ENCODE measurements at places on chromosomes 16 and 17.

- DNase-seq, result no peak
These were observed 6.6 kb upstream of the EFCAB13 start for GRCh38 chr17:47317119-47317518.

- peak; percentile 20 for DNase-seq
These were observed 9.4 kb upstream of the ENGASE start for GRCh38 chr17:79065105-79065670.

DNA sequence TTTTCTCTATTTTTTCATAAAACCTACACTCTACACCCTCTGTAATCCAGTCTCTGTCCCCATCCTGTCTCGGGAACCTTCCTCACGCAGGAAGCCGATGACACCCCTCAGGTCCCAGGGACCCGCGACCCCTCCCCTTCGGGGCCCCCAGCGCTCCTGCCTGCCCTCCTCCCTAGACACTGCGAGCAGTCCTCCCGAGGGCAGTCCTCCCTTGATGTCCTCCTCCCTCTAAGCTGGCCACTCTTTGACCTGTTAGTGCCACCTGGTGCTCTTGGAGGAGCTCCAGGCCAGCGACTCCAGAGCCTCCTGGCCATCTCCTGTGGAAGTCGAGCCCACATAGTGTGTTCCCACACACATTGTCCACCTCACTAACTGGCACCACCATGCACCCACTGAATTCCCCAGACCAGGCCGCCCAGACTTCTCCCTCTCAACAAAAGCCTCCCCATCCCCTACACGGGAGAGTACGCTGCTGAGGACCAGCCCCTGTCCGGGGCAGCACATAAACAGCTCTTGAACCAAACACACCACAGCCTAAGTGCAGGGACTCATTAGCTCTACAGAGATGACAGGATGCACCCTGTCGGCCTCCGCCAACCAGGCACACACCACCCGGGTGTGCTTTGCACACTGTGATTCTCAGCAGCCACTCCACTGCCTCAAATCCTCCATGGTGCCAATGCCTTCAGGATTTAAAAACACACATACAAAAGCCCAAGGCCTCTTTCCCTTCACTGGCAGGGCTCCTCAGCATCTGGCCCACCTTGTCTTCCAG is 9.3 kb downstream of the OSBPL7 start:
- no peak for DNase-seq

- DNase-seq, result no peak
These were observed 4.7 kb upstream of the ZNF500 start for GRCh38 chr16:4771646-4772045.

- DNase-seq, result no peak
These were observed 13.6 kb downstream of the G6PC3 start for GRCh38 chr17:44084131-44084538.

GRCh38 chr17:28038802-28039201 is 3.7 kb upstream of the NLK start:
- no peak for DNase-seq

DNA sequence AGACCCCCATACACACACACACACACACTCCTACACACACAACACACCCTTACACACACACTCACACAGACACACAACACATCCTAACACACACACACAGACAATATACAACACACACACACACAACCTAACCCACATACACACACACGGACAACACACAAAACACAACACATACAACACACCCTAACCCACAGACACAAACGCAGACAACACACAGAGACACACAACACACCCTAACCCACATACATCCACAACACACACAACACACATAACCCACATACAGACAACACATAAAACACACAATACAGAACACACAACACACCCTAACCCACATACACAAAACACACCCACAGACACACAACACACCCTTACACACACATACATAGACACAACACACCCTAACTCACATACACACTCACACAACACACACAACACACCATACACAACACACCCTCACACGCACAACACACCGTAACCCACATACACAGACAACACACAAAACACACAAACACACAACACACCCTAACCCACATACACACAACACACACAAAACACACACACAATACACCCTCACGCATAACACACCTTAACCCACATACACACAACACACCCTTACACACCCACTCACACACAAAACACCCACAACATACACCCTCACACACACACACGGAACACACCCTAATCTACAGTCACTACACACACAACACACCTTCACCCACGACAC is 4.4 kb downstream of the ASGR1 start:
- no peak for DNase-seq

- no peak for DNase-seq
These were observed 126.8 kb downstream of the ZFHX3 start for GRCh38 chr16:72921106-72921505.

GRCh38 chr16:56042416-56042815 is 148.9 kb upstream of the GNAO1 start:
- no peak for DNase-seq

DNA sequence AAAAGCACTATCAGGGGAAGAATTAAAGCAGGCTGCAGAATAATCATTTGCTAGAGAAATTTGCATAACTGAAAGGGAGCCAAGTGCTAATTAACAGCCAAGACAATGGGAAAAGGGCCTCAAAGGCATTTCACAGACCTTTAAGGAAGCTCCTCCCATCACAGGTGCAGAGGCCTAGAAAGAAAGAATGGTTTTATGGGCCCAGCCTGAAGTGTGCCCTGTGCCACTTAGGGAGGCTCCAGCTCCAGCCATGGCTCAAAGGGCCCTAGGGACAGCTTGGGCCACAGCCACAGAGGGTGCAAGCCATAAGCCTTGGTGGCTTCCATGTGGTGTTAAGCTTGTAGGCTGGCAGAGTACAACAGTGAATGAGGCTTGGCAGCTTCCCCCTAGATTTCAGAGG is 50.1 kb downstream of the RNF112 start:
- no peak for DNase-seq

DNA sequence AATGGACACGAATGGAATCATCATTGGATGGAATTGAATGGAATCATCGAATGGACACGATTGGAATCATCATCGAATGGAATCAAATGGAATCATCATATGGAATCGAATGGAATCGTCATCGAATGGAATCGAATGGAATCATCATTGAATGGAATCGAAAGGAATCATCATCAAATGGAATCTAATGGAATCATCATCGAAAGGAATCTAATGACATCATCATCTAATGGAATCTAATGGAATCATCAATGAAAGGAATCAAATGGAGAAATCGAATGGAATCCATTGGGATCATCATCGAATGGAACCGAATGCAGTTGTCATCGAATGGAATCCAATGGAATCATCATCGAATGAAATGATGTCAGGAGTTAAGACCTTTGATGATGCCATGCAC is 154.9 kb downstream of the SHCBP1 start:
- DNase-seq, result no peak

- no peak for DNase-seq
These were observed 574 bp downstream of the MPP3 start for GRCh38 chr17:43832168-43832975.

DNA sequence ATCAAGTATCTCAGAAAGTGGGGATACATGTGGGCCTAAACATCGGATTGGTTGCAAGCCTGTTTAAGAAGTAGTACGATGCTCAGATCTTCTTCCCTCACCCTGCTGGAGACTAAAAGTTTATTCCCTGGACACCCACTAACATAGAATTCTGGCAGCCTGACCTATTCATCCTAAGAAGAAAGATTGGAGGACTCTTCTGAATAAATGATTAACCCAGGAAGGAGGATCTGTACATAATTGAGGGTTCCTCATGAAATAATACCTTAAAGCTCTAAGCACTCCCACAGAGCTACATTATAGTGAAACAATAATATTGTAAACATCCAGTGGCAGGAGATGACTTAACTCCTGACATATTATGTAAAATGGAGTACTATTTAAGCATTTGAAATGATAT is 111.7 kb downstream of the NLK start:
- no peak for DNase-seq

DNA sequence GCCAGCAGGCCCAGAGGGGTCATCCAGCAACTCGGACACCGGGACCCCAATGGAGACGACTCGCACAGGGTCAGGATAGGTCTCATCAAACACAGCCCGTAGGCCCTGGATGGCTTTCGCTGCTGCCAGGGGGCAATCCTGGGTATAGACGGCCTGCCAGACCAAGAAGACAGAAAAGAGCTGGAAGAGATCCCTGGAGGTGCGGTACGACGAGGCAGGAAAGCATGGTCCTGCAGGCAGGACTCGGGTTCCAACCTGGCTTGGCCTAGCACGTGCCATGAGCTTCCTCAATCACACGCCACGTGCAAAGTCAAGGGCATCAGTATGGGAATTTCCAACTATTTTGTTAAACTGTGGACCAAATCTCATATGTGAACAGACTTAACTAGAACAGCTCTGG is 6.3 kb upstream of the EXOSC6 start:
- DNase-seq, result no peak

DNA sequence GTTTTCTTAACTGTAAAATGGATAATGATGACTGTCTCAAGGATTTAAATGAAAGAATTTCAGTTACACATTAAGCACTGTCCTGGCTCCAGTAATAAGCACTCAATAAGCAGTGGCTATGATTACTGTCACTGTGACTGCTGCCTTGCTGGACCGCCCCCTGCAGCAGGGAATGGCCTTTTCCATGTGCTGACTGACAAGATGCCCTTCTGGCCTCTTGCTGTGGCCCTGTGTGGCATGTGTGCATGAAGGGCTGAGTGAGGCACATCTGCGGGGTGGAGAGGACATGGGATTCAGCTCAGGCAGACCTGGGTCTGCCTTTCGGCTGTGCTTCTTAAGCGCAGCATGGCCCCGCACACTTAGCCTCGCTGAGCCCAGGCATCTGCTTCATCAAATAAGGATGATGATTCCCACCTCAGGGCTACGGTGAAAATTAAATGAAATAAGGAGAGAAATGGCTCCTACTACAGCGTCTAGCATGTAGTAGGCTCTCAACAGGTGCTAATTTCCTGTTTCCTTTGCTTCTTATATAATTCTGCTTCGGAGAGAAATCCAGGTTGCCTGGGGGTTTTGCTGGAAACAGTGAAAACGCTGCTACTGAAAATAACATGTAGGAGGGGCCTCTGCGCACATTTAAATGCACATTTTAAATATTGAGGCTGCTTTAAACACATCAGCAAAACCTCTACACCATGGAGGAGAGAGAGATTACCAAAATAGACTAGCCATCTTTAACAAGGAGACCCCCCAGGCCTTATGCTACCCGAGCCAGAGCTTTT is 183.9 kb downstream of the PARN start:
- DNase-seq, result no peak
